HEK293T (cell line): ENCODE measurements at places on chromosomes 16 and 17.

DNA sequence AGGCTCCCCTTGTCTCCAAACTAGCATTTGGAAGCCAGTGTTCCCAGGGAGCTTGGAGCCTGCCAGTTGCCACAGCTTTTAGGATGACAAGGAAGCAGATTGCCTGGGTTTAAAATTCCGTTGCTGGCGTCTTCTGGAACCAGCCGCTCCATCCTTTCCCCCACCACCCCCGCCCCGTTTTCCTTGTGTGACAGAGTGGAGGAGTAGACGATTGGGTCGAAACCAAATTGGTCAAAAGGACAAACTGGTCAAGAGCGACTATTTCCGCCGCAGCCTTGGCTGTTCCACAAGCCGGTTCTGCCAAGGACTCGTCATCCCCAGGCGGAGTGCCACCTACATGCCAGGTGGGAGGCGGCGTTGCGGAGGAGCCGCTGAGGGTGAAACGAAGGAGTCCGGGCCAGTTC, 91.1 kb downstream of the RPA1 start:
- no peak for DNase-seq

DNA sequence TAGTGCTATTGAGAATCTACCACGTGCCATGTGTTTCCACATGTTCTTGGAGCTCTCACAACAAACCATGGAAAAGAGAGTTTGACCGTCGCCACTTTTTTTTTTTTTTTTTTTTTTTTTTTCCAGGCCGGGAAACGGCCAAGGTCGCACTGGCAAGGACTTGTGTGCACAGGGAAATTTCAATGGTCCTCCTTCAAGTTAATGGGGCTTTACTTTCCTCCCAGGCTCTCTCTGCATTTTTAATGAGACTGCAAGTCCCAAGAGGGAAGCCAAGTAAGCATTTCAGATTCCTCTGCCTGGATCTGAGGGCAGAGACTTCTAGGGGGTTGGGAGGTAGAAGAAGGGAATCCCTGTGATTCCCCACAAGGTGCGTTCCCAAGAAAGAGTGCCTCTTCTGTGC, 94.7 kb upstream of the MPHOSPH6 start:
- DNase-seq, result no peak

GRCh38 chr16:15037745-15038144, 18.1 kb downstream of the NTAN1 start:
- DNase-seq, result no peak

- peak; percentile 61 for DNase-seq
Measured at GRCh38 chr17:50129728-50130558, at the start of gene SAMD14. SAMD14 (minus strand) TSS chr17:50130160; CDS start chr17:50124959, 5,201 bp downstream.

GRCh38 chr17:76236603-76237002, 3.7 kb downstream of the RNF157 start:
- DNase-seq, result no peak

- no peak for DNase-seq
Measured at GRCh38 chr17:46025510-46026165, 26.6 kb downstream of the STH start.

- no peak for DNase-seq
Measured at GRCh38 chr16:25063102-25063501, 47.9 kb upstream of the ARHGAP17 start.

- no peak for DNase-seq
Measured at GRCh38 chr16:70577256-70577698, 53.7 kb downstream of the SF3B3 start.

- no peak for DNase-seq
Measured at GRCh38 chr16:81440888-81441761, 3.5 kb upstream of the CMIP start.

- DNase-seq, result peak; percentile 35
Measured at GRCh38 chr16:17138801-17139200, 332.0 kb downstream of the XYLT1 start.

GRCh38 chr16:68993456-68993855, 112.0 kb upstream of the HAS3 start:
- no peak for DNase-seq

- DNase-seq, result no peak
Measured at GRCh38 chr17:79754370-79754769, 23.6 kb upstream of the CBX2 start.

- DNase-seq, result no peak
Measured at GRCh38 chr16:85940214-85940613, 41.3 kb downstream of the IRF8 start.

GRCh38 chr16:70746708-70747424, 54.1 kb downstream of the VAC14 start:
- no peak for DNase-seq

GRCh38 chr17:9767432-9767991, 23.9 kb downstream of the DHRS7C start:
- no peak for DNase-seq

- no peak for DNase-seq
Measured at GRCh38 chr16:3242709-3243108, 7.8 kb upstream of the ZNF200 start.

DNA sequence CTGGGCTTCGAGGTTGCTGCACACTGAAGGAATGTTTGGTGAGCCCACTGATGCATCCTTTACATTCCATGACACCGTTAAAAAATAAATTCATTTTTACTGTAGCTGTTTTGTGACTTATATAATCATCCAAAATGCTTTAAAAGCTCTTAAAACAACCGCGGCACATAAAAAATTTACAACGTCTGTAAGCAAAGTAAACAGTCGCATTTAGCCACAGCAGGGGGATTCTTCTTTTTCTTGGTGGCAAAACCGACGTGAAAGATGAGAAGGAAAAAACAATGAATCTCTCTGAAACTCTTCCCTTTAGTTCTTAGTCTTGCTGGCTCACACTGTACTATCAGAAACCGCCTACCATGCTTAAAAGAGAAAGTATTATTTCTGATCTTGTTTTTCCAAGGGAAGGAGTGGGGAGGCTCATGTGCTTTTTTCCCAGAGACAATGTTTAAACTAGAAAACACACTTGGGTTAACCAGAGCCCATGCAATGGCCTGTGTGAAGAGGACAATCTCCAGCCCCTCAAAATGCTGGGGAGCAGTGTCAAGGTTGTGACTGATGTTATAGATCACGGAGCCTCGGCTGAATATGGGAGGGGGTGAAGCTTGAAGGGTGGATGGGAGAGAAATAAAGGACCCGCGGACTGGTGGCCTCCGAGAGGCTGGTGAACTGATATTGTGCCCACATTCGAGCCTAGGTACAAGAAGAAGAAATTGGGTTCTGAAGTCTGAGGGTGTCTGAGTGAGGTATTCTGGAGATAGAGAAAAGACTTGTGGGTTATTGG, 91.1 kb downstream of the IRF8 start:
- DNase-seq, result no peak

DNA sequence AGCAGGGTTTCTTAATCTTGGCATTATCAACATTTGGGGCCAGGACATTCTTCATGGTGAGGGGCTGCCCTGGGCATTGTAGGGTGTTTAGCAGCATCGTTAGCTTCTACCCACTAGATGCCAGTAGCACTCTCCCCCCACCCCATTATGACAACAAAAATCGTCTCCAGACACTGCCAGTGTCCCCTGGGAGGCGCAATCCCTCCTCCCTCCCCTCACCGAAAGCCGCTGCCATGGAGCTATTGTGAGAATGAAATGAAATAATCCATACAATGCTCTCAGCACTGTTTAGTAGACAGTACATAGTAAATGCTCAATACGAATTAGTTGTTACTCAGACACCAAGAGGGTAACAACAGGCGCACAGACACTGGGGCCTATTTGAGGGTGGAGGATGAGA, 502.9 kb downstream of the NPIPA7 start:
- no peak for DNase-seq

DNA sequence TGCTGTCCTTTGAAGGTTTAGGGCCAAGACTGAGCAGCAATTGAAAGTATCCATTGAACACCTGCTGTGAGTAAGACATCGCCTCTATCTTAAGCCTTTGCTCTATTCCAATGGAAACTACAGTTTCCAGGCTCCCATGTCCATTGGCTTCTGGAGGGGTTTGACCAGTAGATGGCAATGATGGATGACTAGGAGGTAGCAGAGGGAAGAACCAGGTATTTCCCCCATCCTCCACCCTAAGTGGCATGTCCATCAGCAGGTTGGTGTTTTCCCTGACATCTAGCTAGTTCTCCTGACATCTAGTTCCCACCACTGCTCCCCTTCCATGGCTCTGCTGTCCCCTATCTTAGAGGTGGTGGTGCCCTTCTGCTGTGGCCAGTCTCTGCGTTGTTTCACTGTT, 58.7 kb downstream of the CENPV start:
- no peak for DNase-seq

- DNase-seq, result no peak
Measured at GRCh38 chr17:53390575-53390974, 432.2 kb upstream of the KIF2B start.

DNA sequence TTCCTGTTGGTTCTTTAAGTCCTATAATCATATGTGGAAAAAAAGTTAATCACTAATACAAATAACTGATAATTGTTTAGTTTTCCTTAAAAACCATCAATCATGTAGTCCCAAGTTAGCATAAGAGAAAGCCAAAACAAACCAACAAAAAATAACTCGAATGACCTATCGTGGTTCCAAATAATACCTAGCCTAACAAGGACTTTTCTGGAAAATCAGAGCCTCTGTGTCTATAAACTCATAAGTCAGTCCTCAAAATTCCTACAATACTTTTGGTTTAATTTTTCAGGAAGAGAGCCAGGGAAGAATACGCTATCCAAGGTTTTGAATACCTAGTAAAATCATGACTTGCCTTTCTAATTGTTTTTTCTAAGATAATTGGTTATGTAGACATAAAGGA, 975.3 kb upstream of the SOX9 start:
- no peak for DNase-seq

- DNase-seq, result peak; percentile 74
Measured at GRCh38 chr17:42819939-42820535, 4.0 kb downstream of the BECN1 start.

- no peak for DNase-seq
Measured at GRCh38 chr17:4631836-4632580, 9.5 kb downstream of the ALOX15 start.
